ENCODE measurements at places on chromosomes 11 and 22.

GRCh38 chr22:23353004-23353403 lies 172.7 kb downstream of the BCR start:
- DNase-seq, result no peak

DNA sequence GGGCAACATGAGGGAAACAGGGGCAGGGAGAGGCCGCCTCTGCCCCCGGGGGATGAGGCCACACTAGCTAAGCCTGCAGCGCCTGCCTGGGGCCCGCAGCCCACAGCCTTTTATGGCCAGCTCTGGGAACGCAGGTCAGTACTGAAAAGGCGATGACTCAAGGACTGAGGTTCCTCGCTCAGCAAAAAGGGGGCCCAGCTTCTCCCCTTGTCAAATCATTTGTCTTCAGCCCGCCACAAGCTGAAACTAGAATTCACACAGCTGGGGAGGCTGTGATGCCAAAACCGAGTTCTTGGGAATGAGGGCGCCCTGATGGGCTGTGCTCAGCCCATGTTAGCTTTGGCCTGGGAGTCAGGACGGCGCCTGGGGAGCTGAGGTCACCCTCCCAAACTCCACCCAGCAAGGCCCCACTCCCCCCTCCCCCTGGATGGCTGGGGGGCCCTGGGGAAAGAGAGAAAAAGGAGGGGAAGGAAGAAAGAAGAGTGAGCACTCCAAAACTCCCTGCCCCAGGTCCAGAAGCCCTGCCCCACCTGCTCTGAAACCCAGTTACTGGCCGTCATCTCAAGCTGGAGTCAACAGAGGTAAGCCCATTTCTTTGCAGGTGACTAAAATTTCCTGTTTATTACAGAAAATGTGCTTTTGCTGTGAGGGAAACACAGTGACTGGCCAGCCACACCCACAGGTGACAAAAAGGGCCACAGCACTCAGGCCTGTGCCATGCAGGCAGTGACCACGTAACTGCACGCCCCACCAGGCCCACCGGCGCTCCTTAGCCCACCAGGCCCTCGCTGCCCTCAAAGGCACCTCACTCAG lies 13.7 kb downstream of the EHD1 start:
- peak; percentile 91 for DNase-seq

- no peak for DNase-seq
Observed at GRCh38 chr11:108872781-108873291, 208.0 kb downstream of the DDX10 start.

GRCh38 chr11:19365743-19366410 lies 125.1 kb upstream of the E2F8 start:
- no peak for DNase-seq

Measured in fibroblast of skin of abdomen (primary cell).